ENCODE measurements at places on chromosomes 4 and X.

DNA sequence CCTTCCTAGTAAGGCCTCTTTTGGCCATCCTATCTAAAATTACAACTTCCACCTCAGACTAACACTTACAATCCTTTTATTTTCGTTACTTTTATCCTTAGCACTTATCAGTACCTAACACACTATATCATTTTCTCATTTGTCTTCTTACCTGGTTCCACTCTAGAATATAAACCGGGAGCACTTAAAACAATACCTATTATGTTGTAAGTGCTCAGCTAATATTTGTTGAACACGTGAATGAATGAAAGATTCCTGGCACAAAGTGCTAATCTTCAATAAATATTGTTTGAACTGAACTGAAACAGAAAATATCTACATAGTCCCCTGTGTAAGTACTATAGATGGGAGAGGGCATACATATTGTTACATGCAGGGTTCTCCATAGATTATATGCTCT is 14.4 kb downstream of the MGARP start:
- DNase-seq = peak; percentile 23

DNA sequence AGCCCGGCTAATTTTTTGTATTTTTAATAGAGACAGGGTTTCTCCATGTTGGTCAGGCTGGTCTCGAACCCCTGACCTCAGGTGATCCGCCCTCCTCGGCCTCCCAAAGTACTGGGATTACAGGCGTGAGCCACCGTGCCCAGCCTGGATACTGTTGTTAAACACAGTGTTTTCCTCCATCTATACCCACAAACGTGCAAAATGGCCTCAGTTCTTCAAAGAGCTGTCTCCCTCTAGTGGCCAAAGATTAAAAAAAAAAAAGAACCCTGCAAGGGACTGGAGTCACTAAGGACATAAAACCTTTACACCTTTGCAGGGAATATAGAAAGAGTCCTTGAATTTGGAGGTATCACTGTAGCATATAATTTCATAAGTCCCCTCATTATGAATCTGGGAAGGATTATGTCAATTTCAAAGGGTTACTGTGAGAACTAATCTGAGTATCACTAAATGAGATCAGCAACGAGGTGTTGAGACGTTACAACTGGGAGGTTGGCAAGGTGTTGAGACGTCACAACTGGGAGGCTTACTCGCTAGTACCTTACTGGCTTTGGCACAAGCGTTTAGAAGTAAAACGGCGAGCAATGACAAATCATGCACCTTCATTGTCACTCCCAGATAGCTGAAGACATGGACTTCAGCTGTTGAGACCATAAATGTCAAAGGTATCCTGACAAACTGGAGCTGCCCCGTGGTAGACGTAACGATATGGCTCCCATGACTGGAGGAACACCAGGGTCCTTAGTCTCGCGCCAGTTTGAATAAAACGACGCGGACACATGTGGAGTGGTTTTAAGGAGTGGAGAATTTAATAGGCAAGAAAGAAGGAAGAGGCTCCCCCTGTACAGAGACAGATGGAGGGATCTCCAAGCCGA is 33.4 kb upstream of the ENPP6 start:
- DNase-seq = peak; percentile 35

- DNase-seq = no peak
Measured at GRCh38 chrX:47936224-47936939, 67.4 kb downstream of the ZNF182 start.

DNA sequence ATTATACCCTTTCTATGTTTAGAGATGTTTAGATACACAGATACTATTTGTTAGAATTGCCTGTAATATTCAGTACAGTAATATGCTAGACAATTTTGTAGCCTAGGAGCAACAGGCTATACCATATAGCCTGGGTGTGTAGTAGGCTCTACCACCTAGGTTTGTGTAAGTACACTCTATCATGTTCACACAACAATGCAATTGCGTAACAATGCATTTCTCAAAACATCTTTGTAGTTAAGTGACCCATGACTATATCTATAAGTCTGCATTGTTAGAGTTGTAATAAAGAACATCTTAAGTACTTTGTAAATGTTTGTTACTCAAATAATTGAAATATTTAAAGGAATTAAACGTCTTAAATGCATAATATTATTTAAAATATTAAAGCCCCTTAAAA is 379.3 kb downstream of the PPP3CA start:
- DNase-seq = no peak

- no peak for DNase-seq
Measured at GRCh38 chr4:98326168-98326567, 65.0 kb downstream of the RAP1GDS1 start.

DNA sequence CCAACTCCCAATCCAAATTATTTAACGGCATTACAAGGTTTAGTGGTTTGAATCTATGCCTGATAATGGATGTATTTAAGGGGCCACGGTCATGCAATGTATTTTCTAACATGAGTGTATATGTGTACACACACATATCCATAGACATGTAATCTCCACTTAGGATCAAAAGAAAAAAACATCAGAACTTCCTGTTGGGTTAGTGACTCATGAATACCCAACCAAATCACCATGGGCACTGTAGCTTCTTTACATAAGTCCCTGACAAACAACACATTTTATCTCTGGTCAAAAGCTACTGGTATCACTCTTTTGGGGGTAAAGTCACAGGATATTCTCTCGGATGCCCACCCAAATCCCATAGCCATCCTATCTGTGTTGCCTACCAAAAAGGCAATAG is 36.5 kb upstream of the TFDP3 start:
- DNase-seq = no peak

DNA sequence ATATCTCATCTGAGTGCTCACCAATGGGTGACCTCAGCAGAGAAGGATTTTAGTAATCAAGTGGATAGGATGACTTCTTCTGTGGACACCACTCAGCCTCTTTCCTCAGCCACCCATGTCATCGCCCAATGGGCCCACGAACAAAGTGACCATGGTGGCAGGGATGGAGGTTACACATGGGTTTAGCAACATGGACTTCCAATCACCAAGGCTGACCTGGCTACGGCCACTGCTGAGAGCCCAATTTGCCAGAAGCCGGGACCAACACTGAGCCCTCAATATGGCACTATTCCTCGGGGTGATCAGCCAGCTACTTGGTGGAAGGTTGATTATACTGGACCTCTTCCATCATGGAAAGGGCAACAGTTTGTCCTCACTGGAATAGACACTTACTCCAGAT is 97.4 kb downstream of the LCORL start:
- no peak for DNase-seq

DNA sequence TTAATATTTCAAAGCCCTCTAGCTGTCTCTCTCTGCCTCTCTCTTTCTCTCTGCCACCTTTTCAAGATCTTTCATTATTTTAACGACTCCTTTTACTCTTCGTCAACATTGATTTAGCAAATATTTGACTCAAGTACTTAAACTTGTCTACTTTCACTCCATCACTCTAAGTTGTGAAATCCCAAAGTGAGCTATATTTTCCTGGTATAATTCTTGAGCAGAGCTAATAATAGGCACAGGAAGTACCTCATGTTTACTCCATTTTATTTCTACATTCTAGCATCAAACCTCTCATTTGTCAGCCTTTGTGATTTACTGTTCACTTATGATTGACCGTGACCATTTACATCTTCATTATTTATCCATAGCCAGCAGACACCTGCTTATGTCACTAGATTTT is 482.5 kb downstream of the RPA4 start:
- DNase-seq = no peak

DNA sequence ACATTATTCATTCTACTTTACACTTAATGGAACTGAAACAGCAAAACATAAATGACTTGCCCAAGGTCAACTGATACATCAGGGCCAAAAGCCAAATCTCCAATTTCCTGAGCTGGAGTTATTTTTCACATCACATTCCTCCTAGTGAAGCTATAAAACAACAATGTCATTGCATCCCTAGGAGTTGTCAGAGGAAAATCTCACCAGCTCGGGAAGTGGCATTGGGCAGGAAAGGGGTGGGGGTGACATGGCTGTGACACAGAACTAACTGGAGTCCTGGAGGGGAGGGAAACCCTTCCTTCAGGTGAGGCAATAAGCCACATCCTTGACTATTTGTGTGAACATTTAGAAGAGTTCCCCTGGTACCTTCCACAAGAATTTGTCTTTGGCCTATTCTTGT is 47.3 kb downstream of the MEPE start:
- no peak for DNase-seq

DNA sequence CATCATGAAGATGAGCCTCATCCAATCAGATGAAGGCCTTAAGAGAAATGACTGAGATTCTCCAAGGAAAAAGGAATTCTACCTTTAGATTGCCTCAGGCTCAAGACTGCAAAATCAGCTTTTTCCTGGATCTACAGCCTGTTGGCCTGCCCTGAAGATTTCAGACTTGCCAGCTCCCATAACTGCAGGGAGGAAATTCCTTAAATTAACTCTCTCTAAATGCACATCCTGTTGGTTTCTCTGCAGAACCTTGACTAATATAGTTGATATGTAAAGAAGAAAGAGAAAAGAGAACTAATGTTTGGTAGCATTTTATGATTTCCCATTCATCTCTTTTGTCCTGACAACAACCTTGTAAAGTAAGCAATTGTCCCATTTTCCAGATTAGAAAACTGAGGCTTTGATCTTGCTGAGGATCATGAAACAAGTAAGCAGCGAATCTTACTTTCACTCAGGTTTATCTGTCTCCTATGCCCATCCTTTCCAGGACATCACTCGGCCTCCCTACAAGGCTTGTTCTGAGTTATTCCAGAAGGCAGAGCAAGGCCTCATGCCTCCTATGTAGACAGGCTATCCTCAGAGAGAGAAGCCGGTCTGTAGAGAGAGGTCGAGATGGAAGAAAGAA is 115.0 kb upstream of the LDB2 start:
- DNase-seq = no peak

GRCh38 chr4:112953262-112953661 is 96.2 kb upstream of the ANK2 start:
- no peak for DNase-seq

DNA sequence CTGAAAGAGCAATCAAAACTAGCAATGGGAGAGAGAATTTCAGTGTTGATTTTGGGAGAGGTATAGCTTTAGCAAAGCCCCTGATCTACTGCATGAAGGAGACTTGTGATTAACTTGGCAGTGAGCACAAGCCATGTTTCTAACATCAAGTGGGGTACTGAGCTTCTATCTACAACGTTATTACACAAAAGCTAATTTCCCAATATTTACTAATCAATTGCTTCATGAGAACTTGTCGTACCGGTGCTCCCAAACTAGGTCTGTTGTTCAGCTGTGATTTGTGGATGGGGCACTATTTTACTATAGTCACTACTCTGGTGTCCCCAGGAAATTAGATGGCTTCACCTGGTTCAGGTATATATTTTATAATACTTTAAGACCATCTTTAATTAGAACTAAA is 16.2 kb downstream of the ANK2 start:
- DNase-seq = no peak

DNA sequence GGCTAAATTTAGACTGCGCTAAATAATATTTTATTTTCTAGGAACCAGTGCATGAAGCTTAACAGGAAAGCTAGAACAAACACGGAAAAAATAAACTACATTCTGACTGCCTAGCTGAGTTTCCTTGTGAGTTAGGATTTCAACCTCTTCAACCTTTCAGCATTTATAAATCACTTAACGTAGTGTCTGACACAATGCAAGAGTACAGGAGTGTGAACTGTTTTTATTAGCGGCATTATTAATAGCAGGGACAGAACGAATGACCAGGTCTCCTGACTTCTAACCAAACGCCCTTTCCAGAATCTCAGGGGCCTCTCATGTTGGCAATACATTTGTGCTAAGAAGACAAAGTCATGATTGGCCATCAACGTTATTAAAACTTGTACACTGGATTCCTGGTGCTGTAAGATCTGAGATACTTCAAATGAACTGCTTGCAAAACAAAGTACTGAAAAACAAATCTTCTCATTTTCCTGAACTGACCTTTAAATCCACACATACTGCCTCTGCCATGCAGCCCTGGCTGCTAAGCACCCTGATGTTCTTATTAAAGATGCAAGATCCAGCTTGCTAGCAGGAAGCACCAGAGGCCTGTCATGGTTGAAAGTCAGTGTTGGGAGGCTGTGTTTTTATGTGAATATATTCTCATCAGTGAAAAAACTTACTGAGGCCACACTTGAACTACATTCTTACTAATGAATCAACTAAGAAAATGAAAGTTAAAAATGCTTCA is 380.4 kb upstream of the CPEB2 start:
- no peak for DNase-seq

DNA sequence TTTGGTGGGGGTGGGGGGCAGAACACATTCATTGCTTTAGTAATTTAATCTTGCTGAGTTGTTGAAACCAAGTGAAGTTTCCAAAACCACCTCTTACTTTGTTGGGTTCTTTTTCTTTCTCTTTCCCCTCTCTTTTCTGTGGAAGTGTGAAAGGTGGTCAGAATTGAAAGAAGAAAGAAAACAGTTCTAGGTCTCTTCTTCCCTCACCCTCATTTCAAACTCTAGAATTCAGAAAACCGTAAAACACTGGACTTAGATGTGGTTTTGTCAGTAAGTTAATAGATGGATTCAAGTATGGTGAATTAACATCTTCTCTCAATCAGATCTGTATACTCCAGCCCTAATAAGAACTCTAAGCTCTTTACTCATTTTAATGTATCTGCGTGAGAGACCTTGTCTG is 23.7 kb downstream of the PLP1 start:
- DNase-seq = no peak

DNA sequence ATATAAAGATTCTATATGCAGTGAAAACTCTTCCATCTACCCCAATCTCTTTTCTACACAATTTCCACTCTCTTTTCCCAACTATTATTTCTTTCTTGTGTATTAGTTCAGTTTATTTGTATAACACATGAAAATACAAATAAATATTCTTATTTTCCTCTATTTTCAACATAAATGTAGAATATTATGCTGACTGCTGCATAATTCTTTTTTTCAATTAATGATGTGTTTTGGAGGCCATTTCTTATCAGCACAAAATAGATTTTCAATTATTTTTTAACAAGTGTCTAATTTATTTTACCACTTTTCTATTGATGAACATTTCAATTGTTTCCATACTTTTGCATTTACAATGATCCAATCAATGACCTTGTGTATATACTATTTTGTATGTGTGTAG is 557.7 kb upstream of the NR3C2 start:
- no peak for DNase-seq

DNA sequence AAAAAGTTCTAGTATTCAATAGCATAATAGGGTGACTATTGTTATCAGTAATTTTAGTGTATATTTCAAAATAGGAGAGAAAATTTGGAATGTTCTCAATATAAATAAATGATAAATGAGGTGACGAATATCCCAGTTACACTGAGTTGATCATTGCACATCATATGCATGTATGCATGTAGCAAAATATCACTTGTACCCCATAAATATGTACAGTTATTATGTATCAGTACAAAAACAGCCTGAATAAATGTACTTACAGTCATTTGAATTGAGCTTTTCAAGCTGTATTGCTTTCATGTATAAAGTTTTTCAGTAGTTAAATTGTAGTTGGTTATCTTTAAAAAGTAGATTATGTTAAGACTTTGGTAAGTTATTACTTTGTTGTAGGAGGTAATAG is 12.6 kb downstream of the CISD2 start:
- no peak for DNase-seq

- DNase-seq = no peak
Measured at GRCh38 chr4:173527103-173527891, 2.7 kb downstream of the HAND2 start.
